Fibroblast of lung (primary cell): ENCODE measurements at places on chromosomes 4 and X. TPM values are rescaled to one million over a fixed set of nuclear protein-coding genes. Genes with fewer than 3 reads are reported as not detected.

DNA sequence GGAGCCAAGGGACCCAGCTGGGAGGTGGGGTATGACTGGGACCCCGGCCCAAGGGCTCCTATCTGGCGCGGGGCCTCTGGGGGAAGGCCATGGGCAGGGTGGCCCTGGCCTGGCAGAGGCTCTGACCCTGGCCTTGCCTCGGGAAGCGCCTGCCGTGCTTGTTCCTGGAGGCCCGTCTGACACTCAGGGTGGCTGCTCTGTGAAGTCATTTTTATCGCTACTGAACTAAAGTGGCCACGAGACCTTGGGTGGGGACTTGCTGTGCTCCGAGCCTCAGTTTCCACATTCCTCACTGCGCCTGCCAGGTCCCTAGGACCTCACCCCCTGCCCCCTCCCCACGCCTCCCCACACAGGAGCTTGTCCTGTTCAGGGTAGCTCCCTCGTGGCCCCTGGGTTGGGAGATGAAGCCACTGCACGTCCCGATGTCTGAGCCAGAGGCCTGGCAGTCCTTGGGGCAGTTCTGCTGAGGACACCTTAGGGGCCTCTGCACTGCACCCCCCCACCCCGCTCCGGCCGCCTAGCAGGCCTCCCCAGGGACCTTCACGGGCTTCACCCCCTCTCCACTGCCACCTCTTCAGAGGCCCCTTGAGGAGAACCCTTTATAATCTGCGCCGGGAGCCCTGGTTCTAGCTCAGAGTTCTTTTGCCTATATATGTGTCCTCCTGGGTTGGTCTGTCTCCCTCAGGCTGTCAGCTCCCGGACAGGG lies 639 bp upstream of the SORCS2 start:
- DNase-seq: no peak

DNA sequence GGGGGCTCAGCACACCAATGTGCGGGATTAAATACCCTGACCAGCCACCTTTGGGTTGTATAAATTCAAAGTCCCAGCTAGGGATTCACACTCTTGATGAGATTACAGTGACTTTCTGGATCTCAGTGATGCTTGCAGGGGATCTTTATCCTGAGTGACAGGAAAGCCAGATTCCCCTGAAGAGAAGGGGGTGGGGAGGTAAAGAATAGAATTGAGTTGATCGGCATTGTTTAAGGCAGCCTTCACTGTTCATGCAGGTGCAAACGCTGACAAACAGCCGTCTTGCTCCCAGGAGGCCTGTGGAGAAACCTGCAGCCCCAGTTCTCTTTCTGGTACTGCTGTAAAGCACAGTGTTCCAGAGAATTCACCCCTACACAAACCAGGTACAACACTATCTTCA lies 19.0 kb downstream of the CXXC4 start:
- DNase-seq: no peak

DNA sequence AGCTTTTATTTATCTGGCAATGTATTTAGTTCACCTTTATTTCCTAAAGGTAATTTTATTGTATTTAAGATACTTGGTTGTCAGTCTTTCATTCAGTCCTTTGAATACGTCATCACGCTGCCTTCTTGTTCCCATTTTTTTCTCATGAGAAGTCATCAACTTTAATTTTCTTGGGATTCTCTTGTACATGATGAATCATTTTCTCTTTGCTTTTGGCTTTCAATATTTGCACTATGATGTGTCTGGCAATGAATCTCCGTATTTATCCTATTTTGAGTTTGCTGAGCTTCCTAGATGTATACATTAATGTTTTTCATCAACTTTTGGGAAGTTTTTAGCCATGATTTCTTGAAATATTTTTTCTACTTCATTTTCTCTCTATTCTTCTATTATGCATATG lies 28.4 kb downstream of the CLDN2 start:
- DNase-seq: no peak

GRCh38 chrX:129940721-129941120 lies 34.8 kb downstream of the UTP14A start:
- DNase-seq: no peak

- DNase-seq: peak; percentile 39
Observed at GRCh38 chrX:119686087-119686691, 6.8 kb downstream of the SEPTIN6 start.

- peak; percentile 20 for DNase-seq
Observed at GRCh38 chr4:184647266-184648053, 1.8 kb downstream of the CASP3 start.

- no peak for DNase-seq
Observed at GRCh38 chr4:41427306-41427882, 110.6 kb upstream of the LIMCH1 start.

GRCh38 chr4:37475087-37475486 lies 211.1 kb downstream of the RELL1 start:
- no peak for DNase-seq

GRCh38 chr4:100170986-100171385 lies 19.3 kb downstream of the DDIT4L start:
- DNase-seq: no peak

GRCh38 chr4:150211799-150212445 lies 133.7 kb downstream of the DCLK2 start:
- DNase-seq: no peak

- peak; percentile 81 for DNase-seq
Observed at GRCh38 chrX:10922159-10922558, 189.0 kb upstream of the HCCS start.

- peak; percentile 89 for DNase-seq
Observed at GRCh38 chrX:140712413-140713173, 3.0 kb downstream of the LINC00632 start.

- DNase-seq: peak; percentile 7
Observed at GRCh38 chr4:137422666-137423065, 109.6 kb downstream of the PCDH18 start.

DNA sequence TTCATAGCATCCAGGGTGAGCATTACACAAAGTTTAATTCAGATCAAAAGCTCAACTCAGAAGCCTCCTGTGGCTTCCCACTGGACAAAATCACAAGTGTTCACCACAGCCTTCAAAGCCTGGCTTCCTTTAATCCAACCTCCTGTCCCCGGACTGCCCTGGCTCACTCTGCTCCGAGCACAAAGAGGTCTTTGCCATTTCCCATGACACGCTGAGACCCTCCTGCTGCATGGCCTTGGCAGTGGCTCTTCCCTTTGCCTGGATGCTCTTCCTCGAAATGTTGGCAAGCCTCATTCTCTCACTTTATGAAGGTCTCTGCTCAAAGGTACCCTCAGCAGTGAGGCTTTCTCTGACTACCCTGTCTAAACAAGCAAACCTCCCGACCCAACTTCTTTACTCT lies 41.0 kb downstream of the LDB2 start:
- DNase-seq: no peak

- DNase-seq: no peak
Observed at GRCh38 chr4:20151436-20151835, 100.3 kb upstream of the SLIT2 start.

DNA sequence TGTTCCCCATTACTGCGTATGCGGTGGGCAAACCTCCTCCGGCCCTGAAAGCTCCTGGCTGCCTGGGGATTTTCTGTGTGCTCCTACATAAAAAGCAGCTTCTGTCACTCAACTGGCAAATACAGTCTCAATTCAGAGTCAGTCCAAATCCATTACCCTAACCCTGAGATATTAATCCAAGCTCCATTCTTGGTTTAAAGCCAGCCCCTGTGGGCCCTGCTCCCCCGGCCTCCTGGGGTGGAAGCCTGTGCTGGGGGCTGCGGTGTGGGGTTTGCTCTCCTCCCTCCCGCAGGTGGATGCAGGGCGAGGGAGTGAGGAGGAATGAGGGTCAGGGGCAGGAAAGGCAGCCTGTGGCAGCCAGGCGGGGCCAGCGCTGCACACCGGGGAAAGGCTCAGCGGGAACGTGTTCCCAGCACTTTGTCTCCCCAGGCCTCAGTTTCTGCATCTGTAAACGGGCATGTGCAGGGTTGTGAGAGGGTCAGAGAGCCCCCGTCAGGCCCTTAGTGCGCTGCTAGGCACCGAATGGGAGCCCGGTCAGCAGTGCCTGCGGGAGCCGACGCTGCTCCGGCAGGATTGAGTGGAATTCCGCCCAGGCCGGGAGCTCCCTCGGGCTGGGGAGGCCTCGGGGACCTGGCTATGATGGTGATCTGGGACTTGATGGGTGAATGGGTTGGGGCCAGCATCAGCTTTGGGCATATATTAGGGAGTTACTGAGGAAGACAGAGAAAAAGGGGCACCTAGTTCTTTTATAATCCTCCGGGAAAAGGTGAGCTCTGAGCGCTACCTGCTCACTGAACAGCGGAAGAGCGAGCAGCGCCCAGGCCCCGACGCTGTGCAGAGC lies 6.3 kb upstream of the RGS12 start:
- DNase-seq: no peak

GRCh38 chrX:123881330-123881729 lies 21.5 kb downstream of the XIAP start:
- no peak for DNase-seq

DNA sequence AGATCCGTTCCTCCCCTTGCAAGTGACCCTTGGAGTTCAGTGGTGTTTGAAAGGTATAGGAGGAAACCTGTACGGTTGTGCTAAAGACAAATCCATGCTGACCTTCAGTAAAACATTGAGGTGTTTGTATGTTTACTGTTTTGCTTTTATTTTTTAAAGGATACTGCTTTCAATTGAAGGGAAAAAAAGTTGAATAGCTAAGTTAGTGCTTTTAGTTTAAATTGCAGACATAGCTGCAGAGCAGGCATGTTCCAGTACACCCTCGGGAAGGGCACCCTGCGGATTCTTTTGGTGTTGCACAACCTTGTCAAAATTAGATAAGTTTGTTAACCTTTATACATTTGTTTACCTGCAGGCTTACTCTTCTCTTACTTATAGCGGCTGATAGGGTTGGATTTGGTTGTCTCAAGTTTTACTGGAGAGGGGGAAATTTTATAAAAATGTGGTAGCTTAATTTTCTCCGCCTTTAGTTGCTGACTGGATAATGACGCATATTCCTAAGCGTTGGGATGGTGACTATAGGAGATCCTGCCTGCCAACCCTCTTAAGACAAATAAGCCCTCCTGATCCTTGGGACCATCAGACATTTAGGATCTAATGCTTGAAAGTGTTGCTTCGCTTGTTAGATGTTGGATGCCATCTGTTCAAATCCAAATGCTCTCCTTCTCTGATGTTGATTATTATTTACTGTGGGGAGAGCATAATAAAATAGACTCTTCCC lies 2.0 kb downstream of the RAPGEF2 start:
- peak; percentile 73 for DNase-seq

DNA sequence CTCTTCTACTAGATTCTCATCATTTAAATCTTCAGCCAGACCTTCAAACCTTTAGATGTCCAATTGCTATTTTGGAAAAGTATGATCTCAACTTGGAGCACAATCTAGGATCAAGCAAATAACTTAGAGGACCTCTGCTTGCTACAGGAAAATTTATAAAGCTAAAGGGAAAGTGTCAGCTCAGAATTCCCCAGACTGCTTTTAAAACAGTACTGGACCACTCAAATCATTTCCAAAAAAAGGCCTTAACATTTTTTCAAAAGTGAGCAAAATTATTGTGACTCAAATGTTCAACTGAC lies 169.8 kb downstream of the PARM1 start:
- DNase-seq: no peak

DNA sequence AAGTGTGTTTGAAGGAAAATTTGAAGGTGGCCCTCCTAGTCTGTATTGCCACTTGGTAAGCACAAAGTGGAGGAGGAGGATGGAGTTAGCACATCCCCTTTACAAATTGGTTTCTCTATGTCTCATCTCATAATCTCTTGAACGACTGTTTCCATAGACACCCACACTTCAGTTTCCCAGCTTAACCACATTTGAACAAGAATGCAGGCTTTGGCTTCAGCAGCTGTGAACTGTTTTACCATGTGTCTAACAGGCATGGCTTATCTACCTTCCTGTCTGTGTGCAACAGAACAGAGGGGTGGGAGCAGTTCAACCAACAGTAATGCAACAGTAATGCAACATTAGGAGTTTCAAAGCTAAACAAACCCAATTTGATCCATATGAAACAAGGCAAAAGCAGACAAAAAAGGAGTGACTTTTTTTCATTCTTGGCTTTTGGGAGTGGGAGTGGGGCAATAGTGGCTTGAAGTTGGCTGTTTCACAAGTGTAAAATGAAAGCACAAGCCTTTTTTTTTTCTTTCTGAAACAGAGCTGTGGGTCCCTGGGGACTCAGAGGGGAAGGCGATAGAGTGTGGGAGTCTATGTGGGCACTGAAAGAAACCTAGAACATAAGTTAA lies 108.0 kb downstream of the ITM2A start:
- no peak for DNase-seq

DNA sequence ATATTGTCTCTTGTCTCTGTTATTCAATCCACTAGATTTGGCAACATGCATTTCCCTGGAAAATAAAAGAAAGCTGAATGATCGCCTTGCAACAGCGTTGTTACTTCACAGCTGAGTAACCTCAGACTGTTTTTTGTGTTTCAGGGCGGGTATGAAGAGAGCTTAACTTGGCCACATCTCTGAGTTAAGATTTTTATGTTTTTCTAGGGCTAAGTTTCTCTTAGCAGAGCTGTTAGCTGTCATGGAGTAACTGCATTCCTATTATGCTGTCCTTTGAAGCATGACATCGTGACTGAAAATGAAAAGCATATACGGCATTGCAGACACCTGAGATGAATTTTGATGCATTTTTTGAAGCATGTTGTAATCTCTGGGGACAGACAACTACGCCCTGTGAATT lies 1798.9 kb downstream of the PCDH7 start:
- no peak for DNase-seq

DNA sequence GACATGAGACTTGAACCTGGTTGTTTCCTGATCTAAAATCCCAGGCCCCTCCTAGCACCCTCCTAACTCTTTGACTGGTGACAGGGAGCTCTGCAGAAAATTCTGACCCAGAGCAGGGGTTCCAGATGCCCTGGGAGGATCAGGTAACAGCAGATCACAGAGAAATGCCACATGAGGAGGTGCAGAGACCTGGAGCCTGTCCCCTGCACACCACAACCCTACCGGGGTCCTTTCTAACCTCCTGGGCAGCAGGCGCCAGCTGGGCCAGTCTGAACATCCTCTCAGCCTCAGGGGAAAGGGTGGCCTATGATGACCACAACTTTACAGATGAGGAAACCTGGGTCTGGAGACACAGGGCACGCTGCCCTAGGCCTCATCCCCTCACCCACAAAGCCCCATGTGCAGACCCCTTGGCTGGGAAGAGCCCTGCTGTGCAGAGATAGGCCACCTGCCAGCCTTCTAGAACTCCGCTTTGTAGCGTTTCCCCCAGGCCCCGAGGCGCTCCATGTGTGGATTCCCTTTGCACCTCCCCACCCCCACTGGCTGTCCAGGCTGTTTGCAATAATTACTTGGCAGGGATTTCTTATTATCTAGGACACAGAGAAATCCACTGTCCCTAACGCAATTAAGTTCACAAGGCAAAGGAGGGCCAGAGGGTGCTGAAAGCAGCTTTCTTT lies 36.5 kb downstream of the WDR1 start:
- DNase-seq: no peak

- no peak for DNase-seq
Observed at GRCh38 chrX:43474321-43474720, 181.8 kb upstream of the MAOA start.

The CFAP99 gene
- not detected in 2 replicates for polyA plus RNA-seq

The MID1 gene
- 27.3 and 27.7 TPM in 2 replicates for polyA plus RNA-seq

The TADA2B gene
- polyA plus RNA-seq: 8.0 and 8.5 TPM in 2 replicates

The WWC2 gene
- 25.4 and 31.6 TPM in 2 replicates for polyA plus RNA-seq

The MAOA gene
- 8.1 and 12.8 TPM in 2 replicates for polyA plus RNA-seq

The COX7B2 gene
- not detected in 2 replicates for polyA plus RNA-seq

The JADE1 gene
- polyA plus RNA-seq: 28.6 and 36.2 TPM in 2 replicates

The LRIT3 gene
- 0.01 TPM in 2 replicates for polyA plus RNA-seq

The FAM184B gene
- polyA plus RNA-seq: not detected in 2 replicates

The BEX2 gene
- polyA plus RNA-seq: 0.32 TPM in 2 replicates

The RS1 gene
- not detected in 2 replicates for polyA plus RNA-seq

The PGAM4 gene
- polyA plus RNA-seq: 0.39 and 0.47 TPM in 2 replicates

The PPEF1 gene
- polyA plus RNA-seq: not detected in 2 replicates

The ETDB gene
- polyA plus RNA-seq: not detected in 2 replicates

The MAGEA3 gene
- not detected in 2 replicates for polyA plus RNA-seq

The HUWE1 gene
- 52.8 and 73.3 TPM in 2 replicates for polyA plus RNA-seq

The CT47B1 gene
- not detected in 2 replicates for polyA plus RNA-seq

The HSD17B13 gene
- polyA plus RNA-seq: 0.11 and 0.19 TPM in 2 replicates
